ENCODE measurements at places on chromosomes 1 and 21.

DNA sequence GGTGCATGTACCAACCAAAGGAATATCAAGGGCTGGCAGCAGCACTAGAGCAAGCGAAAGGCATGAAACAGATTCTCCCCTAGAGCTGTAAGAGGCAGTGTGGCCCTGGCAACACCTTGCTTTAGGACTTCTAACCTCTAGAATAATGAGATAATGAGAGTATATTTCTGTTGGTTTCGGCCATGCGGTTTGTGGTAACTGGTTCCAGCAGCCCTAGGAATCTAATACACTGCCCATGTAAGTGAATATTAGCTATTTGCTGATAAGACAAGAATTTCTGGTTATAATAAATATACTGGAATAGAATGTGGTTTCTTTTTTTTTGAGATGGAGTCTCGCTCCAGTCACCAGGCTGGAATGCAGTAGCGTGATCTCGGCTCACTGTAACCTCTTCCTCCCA, 199.4 kb downstream of the GABPA start:
- DNase-seq: no peak

- DNase-seq: no peak
Measured at GRCh38 chr1:205704903-205705302, 24.6 kb upstream of the SLC45A3 start.

DNA sequence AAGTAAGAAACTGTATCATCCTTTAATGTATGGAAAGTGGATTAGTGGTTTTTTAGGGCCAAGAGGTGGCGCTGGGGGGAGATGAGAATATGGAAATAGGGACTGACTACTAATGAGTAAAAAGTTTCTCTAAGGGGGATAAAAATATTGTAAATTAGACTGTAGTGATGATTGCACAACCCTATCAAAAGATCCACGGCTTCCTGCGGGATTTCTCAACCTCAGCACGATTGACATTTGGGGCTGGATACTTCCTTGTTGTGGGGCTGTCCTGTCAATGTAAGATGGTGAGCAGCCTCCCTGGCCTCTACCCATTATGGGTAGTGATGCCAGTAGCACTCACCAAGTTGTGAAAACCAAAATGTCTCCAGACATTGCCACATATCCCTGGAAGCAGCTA, 36.0 kb upstream of the PRDM2 start:
- no peak for DNase-seq

- no peak for DNase-seq
Measured at GRCh38 chr1:79929356-79929755, 922.8 kb upstream of the ADGRL4 start.

- no peak for DNase-seq
Measured at GRCh38 chr1:66365635-66366034, 168.3 kb upstream of the SGIP1 start.
